ENCODE measurements at places on chromosomes 7 and 10.

GRCh38 chr10:5147255-5147980 is 37.5 kb downstream of the AKR1C8 start:
- H3K36me3 ChIP-seq = no peaks in the 10 kb centered on the region
- H3K27me3 ChIP-seq = peaks cover 4% of the 10 kb centered on the region
- no peak overlapping the region for H3K4me3 ChIP-seq
- H3K4me1 ChIP-seq = no peaks in the 10 kb centered on the region
- no peak for DNase-seq
- no peak overlapping the region for H3K27ac ChIP-seq

GRCh38 chr10:93991596-93992284 is 2.0 kb upstream of the PLCE1 start:
- H3K4me1 ChIP-seq = peaks cover 8% of the 10 kb centered on the region
- no peaks in the 10 kb centered on the region for H3K36me3 ChIP-seq
- no peak overlapping the region for H3K27ac ChIP-seq
- H3K27me3 ChIP-seq = peaks cover 60% of the 10 kb centered on the region

- H3K4me3 ChIP-seq = no peak overlapping the region
- no peaks in the 10 kb centered on the region for H3K27me3 ChIP-seq
- H3K36me3 ChIP-seq = no peaks in the 10 kb centered on the region
- no peak for DNase-seq
These were observed 23.2 kb downstream of the CALCR start for GRCh38 chr7:93551063-93551895.

DNA sequence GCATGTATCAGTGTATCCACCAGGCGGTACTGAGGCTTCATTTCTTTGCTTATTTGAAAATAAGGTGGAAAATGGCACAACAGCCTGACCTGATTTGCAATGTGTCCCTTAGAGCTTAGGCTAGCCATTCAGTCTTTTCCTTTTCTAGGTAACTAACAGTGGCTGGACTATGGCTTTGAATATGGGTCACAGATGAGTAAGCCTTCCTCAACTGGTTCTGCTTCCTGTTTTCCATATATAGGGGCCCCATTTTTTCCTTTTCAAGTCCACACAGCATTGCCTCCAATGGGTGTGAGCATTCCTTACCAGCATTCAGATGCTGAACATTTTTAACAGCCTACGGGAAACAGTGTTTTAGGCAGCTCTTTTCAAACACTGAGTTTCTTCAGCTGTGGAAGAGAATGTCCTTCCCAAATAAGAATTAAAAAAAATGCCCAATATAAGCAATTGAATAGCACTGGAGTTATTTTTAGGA is 3.9 kb upstream of the ITGB1 start:
- peaks cover 9% of the 10 kb centered on the region for H3K4me1 ChIP-seq
- H3K4me3 ChIP-seq = no peak overlapping the region
- no peak for DNase-seq
- H3K27me3 ChIP-seq = peaks cover 11% of the 10 kb centered on the region
- H3K36me3 ChIP-seq = peaks cover 2% of the 10 kb centered on the region

GRCh38 chr7:50308532-50309385 is 4.2 kb downstream of the IKZF1 start:
- no peaks in the 10 kb centered on the region for H3K27me3 ChIP-seq
- H3K27ac ChIP-seq = peak overlapping the region; percentile 99
- peaks cover 21% of the 10 kb centered on the region for H3K4me1 ChIP-seq
- H3K4me3 ChIP-seq = peak overlapping the region; percentile 99
- H3K36me3 ChIP-seq = peaks cover 77% of the 10 kb centered on the region
- DNase-seq = peak; percentile 54

DNA sequence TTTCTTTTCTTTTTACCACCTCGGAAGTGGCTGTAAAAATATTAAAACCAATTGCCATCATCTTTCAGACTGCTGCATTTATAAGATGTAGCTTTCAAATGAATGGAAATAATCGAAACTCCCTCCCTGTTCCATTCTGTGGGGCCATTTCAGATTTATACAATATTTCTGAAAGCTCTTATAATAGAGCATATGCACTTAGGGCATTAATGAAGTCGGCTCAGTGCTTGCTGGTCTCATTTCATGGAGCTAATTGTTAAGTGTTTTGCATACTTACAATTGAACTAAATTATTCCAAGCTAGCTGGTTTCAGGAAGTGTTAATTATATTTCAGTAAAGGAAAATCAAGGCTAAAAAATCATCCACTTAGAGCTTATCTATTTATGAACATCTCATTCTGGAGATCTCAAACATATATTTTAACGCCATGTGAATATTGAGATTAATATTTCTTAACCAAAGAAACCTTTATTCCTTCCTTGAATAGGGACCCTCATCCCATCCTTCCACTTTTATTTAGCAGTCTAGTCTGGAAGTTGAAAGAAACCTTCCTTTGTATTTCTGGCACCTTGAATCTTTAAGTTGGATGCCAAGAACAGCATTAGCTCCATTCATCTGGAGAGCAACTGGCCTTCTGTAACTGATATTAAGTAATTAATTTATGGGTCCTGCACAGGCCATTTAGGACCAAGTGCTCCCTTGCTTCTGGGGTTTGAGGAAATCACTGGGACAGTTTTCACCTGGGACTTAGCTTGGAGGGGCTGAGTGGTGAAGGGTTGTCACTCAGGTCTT is 45.1 kb downstream of the RPS24 start:
- H3K4me3 ChIP-seq = no peak overlapping the region
- H3K27me3 ChIP-seq = peaks cover 3% of the 10 kb centered on the region
- no peaks in the 10 kb centered on the region for H3K36me3 ChIP-seq

DNA sequence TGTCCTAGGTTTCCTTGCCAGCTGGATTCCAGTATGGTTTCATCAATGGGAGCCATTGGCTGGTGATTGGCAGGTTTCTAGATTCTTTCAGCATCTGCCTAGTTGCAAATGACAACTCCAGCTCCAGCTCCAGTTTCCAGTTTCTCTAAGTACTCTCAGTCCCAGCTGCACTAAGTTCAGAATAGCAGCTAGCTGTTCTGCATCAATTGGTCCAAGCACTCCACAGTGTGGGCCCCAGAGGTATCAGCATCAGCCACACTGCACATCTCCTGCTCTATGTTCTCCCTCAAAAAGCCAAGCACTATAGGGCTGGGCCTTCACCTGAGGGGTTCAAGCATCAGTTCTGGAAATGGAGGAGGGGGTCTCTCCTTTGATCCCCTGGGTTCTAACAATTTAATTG is 143.4 kb downstream of the VPS50 start:
- H3K4me3 ChIP-seq = no peak overlapping the region
- H3K4me1 ChIP-seq = no peaks in the 10 kb centered on the region
- DNase-seq = no peak
- no peak overlapping the region for H3K27ac ChIP-seq

GRCh38 chr7:23261843-23262452 is 15.4 kb downstream of the GPNMB start:
- H3K4me3 ChIP-seq = no peak overlapping the region
- no peaks in the 10 kb centered on the region for H3K36me3 ChIP-seq
- no peaks in the 10 kb centered on the region for H3K4me1 ChIP-seq
- DNase-seq = peak; percentile 68

DNA sequence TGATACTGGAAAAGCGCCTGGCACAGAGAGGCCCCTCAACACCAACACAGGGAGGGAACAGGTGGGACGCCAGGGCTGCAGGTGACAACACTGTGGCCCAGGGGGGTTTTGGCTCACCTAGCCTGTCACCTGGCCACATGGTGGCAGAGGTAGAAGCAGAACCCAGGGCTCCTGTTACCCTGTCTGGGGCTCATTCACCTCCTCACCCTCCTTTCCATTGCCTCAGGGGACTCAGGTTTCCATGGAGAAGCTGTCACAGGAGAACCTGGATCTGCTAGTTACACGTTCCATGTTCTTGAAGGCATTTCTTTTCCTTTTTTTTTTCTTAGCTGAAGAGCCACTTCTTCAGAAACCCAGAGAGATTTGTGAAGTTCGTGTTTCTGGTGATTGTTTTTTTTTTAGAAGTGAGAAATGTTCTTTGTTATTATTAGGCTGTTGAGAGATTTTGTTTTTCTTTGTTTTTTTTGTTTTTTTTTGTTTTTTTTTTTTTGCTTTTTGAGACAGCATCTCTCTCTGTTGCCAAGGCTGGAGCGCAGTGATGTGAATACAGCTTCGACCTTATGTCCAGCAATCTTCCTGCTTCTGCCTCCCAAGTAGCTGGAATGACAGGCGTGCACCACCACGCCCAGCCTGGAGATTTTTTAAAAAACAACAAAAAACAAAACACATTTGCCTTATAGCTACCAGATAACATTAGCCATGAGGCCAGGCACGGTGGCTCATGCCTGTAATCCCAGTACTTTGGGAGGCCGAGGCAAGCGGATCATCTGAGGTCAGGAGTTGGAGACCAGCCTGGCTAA is 16.0 kb downstream of the DENND2A start:
- no peak for DNase-seq
- no peaks in the 10 kb centered on the region for H3K4me1 ChIP-seq
- H3K27ac ChIP-seq = no peak overlapping the region
- peaks cover 20% of the 10 kb centered on the region for H3K27me3 ChIP-seq
- no peaks in the 10 kb centered on the region for H3K36me3 ChIP-seq
- no peak overlapping the region for H3K4me3 ChIP-seq

DNA sequence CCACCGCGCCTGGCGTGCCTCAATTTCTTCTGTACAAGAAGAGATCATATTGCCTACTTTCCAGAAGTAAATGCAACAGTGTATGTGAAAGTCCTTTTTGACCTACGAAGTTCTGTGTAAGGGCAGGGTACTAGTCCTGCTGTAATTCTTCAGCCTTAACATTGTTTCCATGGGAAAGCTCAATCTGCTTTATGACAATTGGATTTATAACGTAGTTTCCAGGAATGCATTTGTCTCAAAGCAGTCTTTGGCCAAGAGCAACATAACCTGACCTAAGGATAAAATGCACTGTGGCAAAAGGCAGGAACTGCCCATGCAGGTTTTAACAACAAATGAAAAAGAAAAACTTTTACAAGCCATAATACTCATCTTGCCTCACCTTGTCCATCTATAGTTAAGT is 108.1 kb upstream of the PODXL start:
- H3K27ac ChIP-seq = no peak overlapping the region
- no peaks in the 10 kb centered on the region for H3K4me1 ChIP-seq
- no peak overlapping the region for H3K4me3 ChIP-seq
- peaks cover 2% of the 10 kb centered on the region for H3K27me3 ChIP-seq
- DNase-seq = no peak

DNA sequence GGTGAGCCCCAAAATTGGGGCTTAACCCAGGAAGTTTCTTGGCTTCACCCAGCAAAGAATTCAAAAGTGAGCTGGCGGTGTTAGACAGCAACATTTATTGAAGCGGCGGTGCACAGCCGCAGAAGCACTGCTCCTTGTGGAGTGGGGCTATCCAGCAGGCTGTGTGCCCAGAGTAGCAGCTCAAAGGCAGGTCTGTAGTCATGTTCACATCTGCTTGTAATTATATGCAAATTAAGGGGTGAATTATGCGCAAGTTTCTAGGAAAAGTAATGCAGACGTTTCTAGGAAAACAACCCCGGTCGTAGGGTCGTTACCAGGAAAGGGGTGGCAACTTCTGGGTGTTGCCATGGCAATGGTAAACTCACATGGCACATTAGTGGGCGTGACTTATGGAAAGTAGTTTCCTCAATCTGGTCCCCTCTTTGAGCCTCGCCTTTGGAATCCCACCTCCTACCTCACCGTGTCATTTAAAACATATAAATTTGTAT is 13.7 kb upstream of the KBTBD2 start:
- DNase-seq = peak; percentile 90
- H3K4me3 ChIP-seq = peak overlapping the region; percentile 74
- no peaks in the 10 kb centered on the region for H3K36me3 ChIP-seq
- peak overlapping the region; percentile 96 for H3K27ac ChIP-seq
- H3K4me1 ChIP-seq = peaks cover 24% of the 10 kb centered on the region

DNA sequence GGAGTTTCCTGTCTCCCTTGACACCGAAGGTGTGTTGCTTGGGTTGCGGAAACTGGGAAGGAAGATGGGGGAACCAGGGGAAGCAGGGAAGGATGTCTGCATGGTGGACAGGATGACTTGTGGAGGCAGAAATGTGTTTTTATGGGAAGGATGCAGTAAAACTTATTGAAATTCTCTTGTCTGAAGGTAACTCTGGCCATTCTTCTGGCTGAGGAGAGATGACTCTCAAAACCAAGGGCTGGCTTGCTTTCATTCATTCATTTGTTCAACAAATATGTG is 1.5 kb downstream of the UBTD1 start:
- DNase-seq = no peak
- peak overlapping the region; percentile 5 for H3K4me3 ChIP-seq
- H3K27me3 ChIP-seq = peaks cover 45% of the 10 kb centered on the region

DNA sequence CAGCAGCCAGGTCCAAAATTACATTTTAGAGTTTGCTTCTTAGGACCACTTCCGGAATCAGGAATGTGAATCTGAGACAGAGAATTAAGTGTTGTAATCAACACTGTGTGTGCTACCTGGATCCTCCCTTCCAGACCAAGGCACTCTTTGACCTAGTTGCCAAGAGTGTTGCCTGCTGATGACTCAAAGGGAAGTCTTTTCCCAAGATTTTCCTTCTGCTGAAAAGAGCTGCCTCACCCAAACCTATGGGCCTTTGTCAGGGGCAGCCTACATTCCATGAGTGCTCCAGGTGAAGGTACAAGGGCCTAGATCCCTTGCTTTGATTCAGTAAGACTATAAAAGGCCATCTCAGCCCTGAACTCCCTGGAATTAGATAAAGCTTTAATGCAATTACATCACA is 712.5 kb upstream of the ANKRD30A start:
- no peaks in the 10 kb centered on the region for H3K4me1 ChIP-seq
- DNase-seq = no peak
- H3K4me3 ChIP-seq = no peak overlapping the region
- no peak overlapping the region for H3K27ac ChIP-seq
- no peaks in the 10 kb centered on the region for H3K36me3 ChIP-seq
- no peaks in the 10 kb centered on the region for H3K27me3 ChIP-seq

GRCh38 chr10:102994531-102995295 is 76.6 kb downstream of the CNNM2 start:
- peak overlapping the region; percentile 72 for H3K27ac ChIP-seq
- H3K4me3 ChIP-seq = no peak overlapping the region
- H3K4me1 ChIP-seq = peaks cover 8% of the 10 kb centered on the region
- H3K27me3 ChIP-seq = no peaks in the 10 kb centered on the region
- DNase-seq = no peak
- H3K36me3 ChIP-seq = peaks cover 2% of the 10 kb centered on the region

DNA sequence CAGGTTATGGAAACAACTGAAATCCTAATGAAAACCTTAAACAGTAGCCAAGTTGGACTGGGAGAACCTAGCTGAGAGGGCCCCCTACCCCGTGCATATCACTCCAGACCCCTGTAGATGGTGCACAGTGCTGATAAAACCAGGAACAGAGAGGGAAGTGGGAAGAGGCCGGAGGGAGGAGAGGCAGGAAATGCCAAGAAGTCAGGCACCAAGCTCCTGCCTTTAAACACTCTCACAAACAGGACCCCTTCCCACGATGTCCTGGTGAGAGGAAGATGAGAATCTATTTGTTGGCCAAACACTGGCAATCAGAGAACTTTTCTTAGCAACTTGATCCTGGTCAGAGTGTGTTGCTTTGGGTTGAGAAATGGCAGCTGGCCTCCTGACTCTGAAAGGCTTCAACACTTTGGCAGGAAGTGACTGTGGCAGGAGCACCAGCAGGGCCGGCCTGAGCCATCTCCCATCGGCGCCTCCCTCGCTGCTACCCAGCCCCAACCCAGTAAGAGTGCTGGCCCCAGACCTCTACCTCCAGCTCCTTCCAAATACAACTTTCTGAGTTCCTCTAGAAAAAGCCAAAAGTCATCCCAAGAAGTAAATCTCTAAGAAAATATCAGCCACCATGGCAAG is 39.5 kb downstream of the GSDME start:
- H3K4me1 ChIP-seq = peaks cover 7% of the 10 kb centered on the region
- DNase-seq = no peak
- no peaks in the 10 kb centered on the region for H3K36me3 ChIP-seq
- no peak overlapping the region for H3K4me3 ChIP-seq
- H3K27me3 ChIP-seq = peaks cover 19% of the 10 kb centered on the region

GRCh38 chr7:7051206-7051877 is 131.0 kb upstream of the C1GALT1 start:
- no peak overlapping the region for H3K4me3 ChIP-seq
- DNase-seq = no peak
- no peak overlapping the region for H3K27ac ChIP-seq
- no peaks in the 10 kb centered on the region for H3K4me1 ChIP-seq
